HT-29 (cell line): ENCODE measurements at places on chromosomes 1 and 21.

DNA sequence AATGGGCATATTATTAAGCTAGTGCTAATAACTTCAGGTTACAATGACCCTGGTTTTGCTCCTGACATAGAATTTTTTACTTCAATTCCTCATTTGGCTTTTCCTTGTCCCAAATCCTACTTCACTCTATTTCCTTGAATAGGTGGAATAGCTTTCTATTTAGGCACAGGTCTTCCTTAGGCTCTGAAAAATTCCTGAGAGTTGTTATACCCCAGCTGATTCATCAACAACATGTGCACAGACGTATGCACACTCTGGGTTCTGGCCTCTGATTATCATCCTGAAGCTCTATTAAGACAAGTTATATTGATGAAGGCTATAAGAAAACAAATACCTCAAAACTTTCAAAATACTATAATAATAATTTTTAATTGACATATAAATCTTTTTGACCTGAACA lies 172.4 kb downstream of the NTMT2 start:
- no peak for DNase-seq

DNA sequence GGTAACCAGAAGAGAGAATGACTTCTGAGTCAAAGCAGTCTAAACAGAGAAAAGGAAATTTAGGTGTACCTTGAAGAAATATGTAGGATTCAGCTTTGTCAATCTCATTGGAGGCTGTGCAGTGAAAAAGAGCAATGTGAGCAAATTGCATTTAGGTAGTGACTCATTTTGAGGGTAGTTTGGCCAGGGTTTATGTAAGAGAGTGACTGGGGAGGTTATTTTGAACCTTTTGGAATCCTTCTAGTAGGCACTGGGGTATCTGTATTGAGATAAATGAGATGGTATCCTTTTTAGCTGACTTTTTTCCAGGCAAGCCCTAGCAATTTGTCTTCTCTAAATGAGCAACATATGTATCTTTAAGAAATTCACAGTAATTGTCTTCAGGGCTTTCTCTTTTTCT lies 95.9 kb downstream of the DISP1 start:
- no peak for DNase-seq

- no peak for DNase-seq
These were observed 130.8 kb downstream of the ZBTB18 start for GRCh38 chr1:244181867-244182266.

DNA sequence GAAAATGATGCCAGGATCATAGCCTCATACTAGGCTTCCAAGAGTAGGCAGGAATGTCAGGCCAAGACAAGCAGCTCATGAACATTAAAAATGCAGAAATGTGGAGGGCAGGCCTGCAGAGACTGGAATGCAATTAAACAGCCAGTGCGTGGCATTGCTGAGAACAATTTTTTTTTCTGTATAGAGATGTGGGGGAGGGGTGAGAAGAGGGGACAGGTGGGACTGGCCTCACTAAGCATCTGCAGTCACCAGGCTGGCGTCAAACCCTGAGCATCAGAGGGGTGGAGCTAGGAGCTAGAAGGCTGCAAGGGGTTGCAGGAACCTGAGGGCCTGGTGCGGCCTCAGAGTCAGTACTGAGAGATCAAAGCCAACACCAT lies 114.1 kb downstream of the TNR start:
- no peak for DNase-seq

DNA sequence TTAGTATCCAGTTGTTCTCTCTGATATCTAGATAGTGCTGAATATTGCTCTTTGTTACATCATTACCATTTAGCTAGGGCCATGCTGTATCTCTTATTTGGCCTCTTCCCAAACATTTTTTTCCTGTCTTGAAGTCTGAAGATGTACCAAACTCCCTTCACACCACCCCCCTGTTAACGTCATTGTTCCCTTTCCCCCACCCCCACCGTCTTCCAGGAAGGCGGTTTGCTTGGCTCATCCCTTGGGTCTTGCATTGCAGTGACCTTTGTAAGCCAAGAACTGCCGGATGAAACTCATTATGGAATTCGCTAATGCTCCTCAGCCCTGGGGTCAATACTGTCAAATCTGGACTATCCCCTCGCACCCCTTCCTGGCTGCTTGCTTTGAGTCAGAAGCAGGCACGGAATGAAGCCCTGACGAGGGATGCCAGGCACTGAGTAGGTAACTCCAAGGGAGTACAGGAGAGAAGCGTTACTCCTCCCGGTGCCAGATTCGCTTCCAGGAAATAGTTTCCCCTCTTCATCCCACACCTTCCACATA lies 283.1 kb downstream of the TM2D1 start:
- DNase-seq = no peak

GRCh38 chr1:89464008-89464407 lies 60.6 kb upstream of the LRRC8B start:
- DNase-seq = no peak

DNA sequence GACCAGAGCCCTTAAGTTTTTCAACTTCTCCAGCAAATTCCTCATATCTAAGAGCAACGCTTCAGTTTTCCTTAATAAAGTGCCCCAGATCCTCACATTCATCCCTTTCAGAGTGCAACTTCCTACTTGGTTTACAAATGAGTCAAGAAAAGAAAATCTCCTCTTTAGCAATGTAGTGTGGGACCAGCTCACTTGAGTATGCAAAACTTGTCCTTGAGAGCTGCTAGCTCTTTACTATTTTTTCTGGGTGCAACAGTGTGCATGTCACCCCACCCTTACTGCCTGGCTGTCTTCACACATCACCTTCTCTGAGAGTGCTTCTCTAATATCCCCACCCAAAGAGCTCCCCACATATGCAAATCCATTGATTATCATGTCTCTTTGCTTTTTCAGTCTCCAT lies 203.1 kb upstream of the CAMK1G start:
- DNase-seq = no peak

- no peak for DNase-seq
These were observed 326.5 kb upstream of the FMN2 start for GRCh38 chr1:239765163-239765562.
